NCI-H460 (cell line): ENCODE measurements at places on chromosomes 13 and 19. TPM values are rescaled to one million over a fixed set of nuclear protein-coding genes. Genes with fewer than 3 reads are reported as not detected.

Gene STOML3
- not detected in 2 replicates for total RNA-seq

Gene MBD3L1
- total RNA-seq = not detected in 2 replicates

Gene CGB5
- not detected in 2 replicates for total RNA-seq

Gene CGB3
- not detected in 2 replicates for total RNA-seq

Gene NCR1
- total RNA-seq = not detected in 2 replicates

Gene MAP4K1
- 0.10 TPM in 1 of 2 replicates, not detected in the other for total RNA-seq

Gene MBD3L3
- total RNA-seq = not detected in 2 replicates

DNA sequence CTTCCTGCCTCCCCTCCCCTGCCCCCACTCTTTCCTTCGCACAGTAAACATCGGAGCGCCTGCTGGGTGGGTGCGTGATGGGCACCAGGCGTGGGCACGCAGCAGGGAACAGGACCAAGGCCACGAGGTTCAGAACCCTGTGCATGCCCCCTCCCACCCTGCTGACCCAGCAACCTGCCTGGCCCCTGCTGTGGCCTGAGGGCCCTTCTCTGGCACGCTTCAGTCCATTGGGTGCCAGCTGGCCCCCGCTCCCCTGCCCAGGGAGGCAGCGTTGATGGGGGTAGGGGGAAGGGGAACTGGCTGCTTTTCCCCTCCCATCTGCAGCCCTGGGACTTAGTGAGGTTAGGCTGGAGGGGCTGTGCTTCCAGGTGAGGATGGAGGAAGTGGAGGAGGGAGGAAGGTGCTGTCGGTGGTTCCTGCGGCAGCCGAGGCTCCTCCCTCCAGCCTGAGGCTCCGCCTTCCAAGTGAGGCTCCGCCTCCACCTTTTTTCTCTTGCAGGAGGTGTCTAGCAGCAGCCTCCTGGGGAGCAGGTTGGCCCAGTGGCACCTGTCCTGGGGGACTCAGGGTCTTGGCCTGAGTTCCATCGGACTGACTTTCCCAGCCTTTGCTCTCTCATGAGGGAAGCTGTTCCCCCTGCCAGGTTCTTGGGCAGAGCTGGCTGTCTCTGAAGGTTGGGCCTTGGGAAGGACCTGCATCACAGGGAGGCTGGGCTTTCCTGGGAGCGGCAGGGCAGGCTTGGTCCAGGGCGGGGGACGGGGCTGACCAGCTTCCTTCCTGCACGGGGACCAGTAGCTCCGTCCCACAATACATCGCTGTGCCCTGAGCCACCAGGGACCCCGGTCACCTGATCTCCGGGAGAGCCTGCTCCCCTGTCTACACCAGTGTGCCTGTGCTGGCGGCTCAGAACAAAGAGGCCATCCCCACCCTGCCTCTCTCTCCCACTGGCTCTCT is 7.3 kb downstream of the PIAS4 start:
- DNase-seq = no peak

- no peak for DNase-seq
Observed at GRCh38 chr13:21137696-21138095, 38.7 kb downstream of the SKA3 start.

DNA sequence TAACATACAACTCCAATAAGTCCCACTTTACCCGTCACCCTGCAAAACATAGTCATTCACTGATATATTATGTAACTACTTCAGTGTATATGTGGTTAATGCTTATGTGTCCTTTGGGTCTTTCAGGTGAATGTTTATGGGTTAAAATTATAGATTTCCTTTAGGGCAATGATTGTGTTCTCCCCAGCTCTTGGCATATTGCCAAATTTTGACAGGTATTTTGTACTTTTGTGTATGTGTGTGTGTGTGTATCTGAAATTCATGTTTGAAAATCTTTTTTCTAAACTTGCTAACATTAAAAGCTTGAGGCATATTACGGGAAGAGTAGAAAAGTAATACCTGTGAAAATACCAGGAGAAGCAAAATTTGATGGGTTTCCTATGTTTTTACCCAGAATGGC is 8.2 kb downstream of the CDK8 start:
- DNase-seq = no peak

- DNase-seq = no peak
Observed at GRCh38 chr13:42654722-42655121, 80.8 kb downstream of the TNFSF11 start.

- no peak for DNase-seq
Observed at GRCh38 chr19:4327252-4327876, 11.3 kb downstream of the STAP2 start.

GRCh38 chr19:16605553-16605994 is 22.4 kb downstream of the MED26 start:
- no peak for DNase-seq

DNA sequence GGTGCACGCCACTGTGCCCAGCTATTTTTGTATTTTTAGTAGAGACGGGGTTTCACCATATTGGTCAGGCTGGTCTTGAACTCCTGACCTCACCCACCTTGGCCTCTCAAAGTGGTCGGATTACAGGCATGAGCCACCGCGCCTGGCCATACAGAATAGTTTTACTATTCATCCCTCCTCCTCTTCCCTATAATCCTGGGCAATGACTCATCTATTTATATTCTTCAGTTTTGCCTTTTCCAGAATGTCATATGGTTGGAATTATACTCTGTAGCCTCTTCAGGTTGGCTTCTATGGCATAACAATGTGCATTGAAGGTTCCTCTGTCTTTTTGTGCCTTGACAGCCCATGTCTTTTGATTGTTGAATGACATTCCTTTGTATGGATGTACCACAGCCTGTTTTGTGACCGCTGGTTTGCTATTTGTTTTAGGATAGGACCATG is 22.2 kb upstream of the LRP3 start:
- no peak for DNase-seq

- DNase-seq = no peak
Observed at GRCh38 chr13:46270416-46270815, 58.7 kb downstream of the LRRC63 start.

- DNase-seq = no peak
Observed at GRCh38 chr13:83691966-83692365, 190.3 kb downstream of the SLITRK1 start.

GRCh38 chr19:44529536-44529935 is at the start of gene CEACAM20:
Gene CEACAM20, minus strand, starts transcription at chr19:44529675. Its CDS starts 166 bp downstream, at chr19:44529509.
- DNase-seq = no peak

DNA sequence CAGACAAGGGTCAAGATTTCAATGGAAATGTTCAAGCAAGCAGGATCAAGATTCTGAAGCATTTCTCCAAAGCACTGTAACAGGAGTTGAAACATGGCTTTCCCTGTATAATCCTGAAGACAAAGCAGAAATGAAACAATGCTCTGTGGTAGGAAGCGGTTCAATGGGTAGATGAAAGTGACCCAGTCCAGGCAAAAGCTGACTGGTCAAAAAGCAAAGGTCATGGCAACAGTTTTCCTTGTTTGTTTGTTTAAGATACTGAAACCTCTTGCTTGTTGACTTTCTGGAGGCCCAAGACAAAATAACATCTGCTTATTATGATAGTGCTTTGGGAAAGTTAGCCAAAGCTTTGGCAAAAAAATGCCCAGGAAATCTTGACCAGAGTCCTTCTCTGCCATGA is 1343.9 kb upstream of the PCDH9 start:
- DNase-seq = no peak

GRCh38 chr13:97211300-97211699 is 10.8 kb upstream of the MBNL2 start:
- DNase-seq = no peak

GRCh38 chr13:54216221-54216620 is 1187.6 kb downstream of the OLFM4 start:
- DNase-seq = no peak
